Lung (tissue), 17 donors: ENCODE measurements at places on chromosomes 3 and 15. TPM values are rescaled to one million over a fixed set of nuclear protein-coding genes. Genes with fewer than 3 reads are reported as not detected.

Gene PLAAT1
- total RNA-seq, result 0.86 TPM

Gene ANKUB1
- total RNA-seq, result 3.5 TPM

Gene ZNF445
- 23.2 TPM for total RNA-seq

Gene ISLR
- total RNA-seq, result 30.4 TPM

Gene CCDC39
- 6.7 TPM for total RNA-seq

Gene SLC25A26
- total RNA-seq, result 16.5 TPM

Gene B4GALT4
- 13.5 TPM for total RNA-seq

Gene SLC28A2
- 1.5 TPM for total RNA-seq
